IMR-90 (cell line): ENCODE measurements at places on chromosomes 2 and 18. TPM values are rescaled to one million over a fixed set of nuclear protein-coding genes. Genes with fewer than 3 reads are reported as not detected.
A peak's percentile ranks its signal among the peaks of the same experiment; 100 is the strongest.

GRCh38 chr2:207467716-207468347 is 61.9 kb upstream of the CREB1 start:
- DNase-seq, result peak; percentile 91

DNA sequence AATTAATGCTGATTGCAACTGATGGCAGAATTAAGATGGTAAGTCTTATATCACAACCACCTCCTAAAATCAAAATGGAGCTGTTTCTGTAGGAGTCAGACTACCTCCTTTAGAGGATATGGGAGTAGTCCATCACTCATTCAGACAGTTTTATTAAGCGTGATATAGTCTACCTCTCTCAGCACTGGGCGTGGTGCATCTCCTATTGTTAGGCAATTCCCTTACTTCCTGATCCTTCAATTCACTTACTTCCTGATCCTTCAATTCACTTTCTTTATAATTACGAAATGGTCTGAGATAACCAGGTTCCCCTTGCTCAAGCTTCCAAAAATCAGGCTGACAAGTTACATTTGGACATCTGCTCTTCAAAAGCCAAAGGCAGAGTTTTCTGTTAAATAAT is 31.9 kb downstream of the ATP8B1 start:
- no peak for DNase-seq

The RFTN2 gene
- 2.3 and 2.5 TPM in 2 replicates for total RNA-seq

The MC4R gene
- total RNA-seq, result 0.18 and 0.28 TPM in 2 replicates
